ENCODE measurements at places on chromosomes 7 and 10.

DNA sequence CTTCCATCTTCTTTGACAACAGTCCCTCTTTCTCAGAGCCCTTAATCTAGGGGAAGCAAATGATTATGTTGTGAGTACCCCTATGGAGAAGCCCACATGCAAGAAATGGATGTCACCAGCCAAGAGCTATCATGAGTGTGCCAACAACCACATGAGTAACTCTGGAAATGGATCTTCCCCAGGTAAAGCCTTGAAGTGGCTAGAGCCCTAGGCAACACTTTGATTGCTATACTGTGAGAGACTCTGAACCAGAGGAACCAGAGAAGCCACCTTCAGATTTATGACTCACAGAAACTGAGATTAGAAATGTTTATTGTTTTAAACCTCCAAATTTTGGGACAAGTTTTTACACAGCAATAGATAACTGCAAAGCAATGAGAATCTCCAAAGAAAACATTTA, 60.9 kb upstream of the COL1A2 start:
- DNase-seq, result no peak

DNA sequence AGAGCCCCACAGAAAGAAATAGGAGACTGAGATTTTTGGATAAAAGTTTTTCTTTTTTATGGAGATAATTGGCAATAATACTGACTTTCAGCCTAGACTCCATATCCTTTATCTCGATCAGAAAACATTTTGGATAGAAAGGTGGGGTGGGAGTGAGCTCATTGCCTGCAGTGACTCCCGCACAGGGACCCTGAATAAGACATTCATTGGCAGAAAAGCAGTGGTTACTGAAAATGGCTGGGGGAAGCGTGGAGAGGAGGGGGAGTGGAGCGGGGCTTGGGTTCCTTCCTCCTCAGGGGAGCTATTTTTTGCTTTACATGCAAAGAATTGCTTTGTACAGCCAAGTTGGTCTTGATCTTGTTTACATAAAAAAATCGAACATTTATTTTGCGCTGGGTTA, 90.4 kb upstream of the BMPER start:
- DNase-seq, result no peak

- no peak for DNase-seq
These were observed 15.1 kb downstream of the ADD3 start for GRCh38 chr10:110022716-110023504.

GRCh38 chr7:17098515-17098914, 199.9 kb upstream of the AHR start:
- no peak for DNase-seq
